ENCODE measurements at places on chromosomes 2 and 18. TPM values are rescaled to one million over a fixed set of nuclear protein-coding genes. Genes with fewer than 3 reads are reported as not detected.

NUP35 gene
- 11.1 TPM for polyA plus RNA-seq

SPR gene
- 14.9 TPM for polyA plus RNA-seq

PRKAG3 gene
- not detected for polyA plus RNA-seq

CENPA gene
- 18.9 TPM for polyA plus RNA-seq

SPDYA gene
- polyA plus RNA-seq: 0.10 TPM

KRTCAP3 gene
- polyA plus RNA-seq: 0.47 TPM

OR6B2 gene
- polyA plus RNA-seq: not detected

PTPN4 gene
- polyA plus RNA-seq: 11.8 TPM

PAX8 gene
- 1.1 TPM for polyA plus RNA-seq

NPPC gene
- not detected for polyA plus RNA-seq

SP3 gene
- polyA plus RNA-seq: 50.0 TPM

RBM45 gene
- polyA plus RNA-seq: 9.6 TPM

ARHGAP15 gene
- polyA plus RNA-seq: not detected

DPP10 gene
- polyA plus RNA-seq: not detected

SMCHD1 gene
- 10.5 TPM for polyA plus RNA-seq

MGAT4A gene
- polyA plus RNA-seq: not detected

DCC gene
- polyA plus RNA-seq: 0.44 TPM

IL37 gene
- not detected for polyA plus RNA-seq

FAM237A gene
- not detected for polyA plus RNA-seq

SNED1 gene
- 1.8 TPM for polyA plus RNA-seq

POTEI gene
- not detected for polyA plus RNA-seq

MALL gene
- polyA plus RNA-seq: 2.4 TPM

CBLN2 gene
- not detected for polyA plus RNA-seq

CCBE1 gene
- 51.2 TPM for polyA plus RNA-seq

GKN1 gene
- polyA plus RNA-seq: not detected

CCDC85A gene
- polyA plus RNA-seq: 3.1 TPM

BCL11A gene
- 0.60 TPM for polyA plus RNA-seq

ALK gene
- not detected for polyA plus RNA-seq
